ENCODE measurements at places on chromosomes 12 and 14.
A peak's percentile ranks its signal among the peaks of the same experiment; 100 is the strongest.

DNA sequence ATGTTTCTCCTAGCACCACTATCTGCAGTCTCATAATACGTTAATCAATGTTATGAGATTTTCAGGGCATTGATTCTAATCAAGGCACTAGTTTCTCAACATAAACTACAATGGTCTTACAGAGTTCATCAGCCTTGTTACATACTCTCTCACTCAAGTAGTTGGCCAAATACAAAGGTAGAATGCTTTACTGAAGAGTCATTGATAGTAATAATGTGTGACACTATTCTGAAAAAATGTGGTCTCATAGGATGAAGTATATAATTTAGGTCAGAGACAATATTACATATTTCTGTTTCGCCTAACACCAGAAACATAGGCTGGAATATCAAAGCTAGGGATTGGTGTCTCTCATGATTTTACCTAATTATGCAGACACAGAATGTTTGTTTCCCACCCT, 35.2 kb upstream of the MDGA2 start:
- no peak for DNase-seq

DNA sequence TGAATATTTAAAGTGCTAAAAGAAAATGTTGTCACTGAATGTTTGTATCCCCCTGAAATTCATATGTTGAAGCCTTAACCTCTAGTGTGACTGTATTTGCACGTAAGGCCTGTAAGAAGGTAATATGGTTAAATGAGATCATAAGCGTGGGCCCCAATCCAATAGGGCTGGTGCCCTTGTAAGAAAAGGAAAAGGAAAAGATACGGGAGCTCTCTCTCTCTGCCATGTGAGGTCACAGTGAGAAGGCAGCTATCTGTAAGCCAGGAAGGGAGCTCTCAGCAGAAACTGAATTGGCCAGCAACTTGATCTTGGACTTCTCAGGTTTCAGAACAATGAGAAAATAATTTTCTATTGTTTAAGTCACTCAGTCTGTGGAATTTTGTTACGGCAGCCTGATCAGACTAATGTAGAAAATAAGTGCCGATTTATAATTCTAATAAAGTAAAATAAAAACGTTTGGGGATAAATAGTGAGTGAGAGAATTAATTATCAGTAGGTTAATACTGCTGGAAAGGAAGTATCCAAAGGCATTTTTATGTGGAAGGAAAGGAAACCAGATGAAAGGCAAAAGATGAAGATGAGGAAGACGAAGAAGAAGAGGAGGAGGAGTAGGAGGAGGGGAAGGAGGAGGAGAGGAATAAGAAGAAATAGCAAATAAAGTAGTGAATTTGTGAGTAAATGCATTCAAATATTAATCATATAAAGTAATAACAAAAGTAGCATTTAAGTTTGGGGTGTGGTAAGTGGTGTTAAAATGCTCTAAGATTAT, 188.5 kb upstream of the KRR1 start:
- no peak for DNase-seq

GRCh38 chr12:507391-507796, 47.7 kb downstream of the B4GALNT3 start:
- DNase-seq, result no peak

DNA sequence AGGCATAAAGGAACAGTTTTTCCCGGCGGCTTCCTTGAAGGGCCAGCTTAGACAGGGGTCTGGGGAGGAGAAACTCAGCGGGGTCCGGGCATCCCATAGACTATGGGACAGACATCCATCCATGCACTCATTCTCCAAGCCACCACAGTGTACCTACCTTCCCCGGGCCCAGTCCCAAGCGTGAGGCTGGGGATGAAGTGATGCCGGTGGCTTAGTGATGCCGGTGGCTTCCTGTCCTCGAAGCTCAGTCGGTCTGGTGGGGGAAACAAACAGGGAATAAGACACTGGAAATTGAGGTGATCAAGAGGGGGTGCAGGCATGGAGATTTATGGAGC, 421 bp downstream of the RTL1 start:
- no peak for DNase-seq

- no peak for DNase-seq
Observed at GRCh38 chr14:69876221-69876847, 2.9 kb upstream of the SMOC1 start.

DNA sequence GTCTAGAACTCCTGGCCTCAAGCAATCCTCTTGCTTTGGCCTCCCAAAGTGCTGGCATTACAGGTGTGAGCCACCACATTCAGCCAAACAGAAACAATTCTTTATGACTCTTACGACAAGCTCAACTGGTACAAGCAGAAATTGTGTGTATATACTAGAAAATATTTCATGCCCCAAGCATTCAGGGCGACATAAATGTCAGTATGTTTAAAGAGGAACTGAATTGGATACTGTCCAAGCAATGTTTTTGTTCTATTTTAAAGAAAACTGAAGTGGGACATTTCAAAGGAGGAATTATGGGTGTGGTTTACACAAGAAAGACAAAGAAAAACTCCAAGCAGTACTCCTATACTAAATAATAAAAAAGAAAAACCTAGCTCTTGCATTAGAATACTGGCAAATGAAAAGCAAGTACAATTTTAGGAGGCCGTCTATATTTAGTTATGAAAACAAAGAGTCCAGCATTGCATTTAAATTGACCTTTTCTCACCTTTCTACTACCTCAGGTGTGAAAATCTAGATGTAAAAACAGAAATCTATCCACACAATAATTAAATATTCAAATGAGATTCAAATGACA, 48.9 kb downstream of the PPP1R12A start:
- DNase-seq, result no peak

- DNase-seq, result peak; percentile 82
Observed at GRCh38 chr14:85531141-85531586, 1.2 kb downstream of the FLRT2 start.

- DNase-seq, result no peak
Observed at GRCh38 chr14:98304574-98304973, 967.4 kb downstream of the BCL11B start.

Data from SJSA1 (cell line).